ENCODE measurements at places on chromosomes 5 and 9. TPM values are rescaled to one million over a fixed set of nuclear protein-coding genes. Genes with fewer than 3 reads are reported as not detected.

Gene ANGPTL2
- total RNA-seq, result 5.7 TPM

Gene NUDT2
- 16.8 TPM for total RNA-seq

Gene GABRG2
- 0.51 TPM for total RNA-seq

Gene ARL14EPL
- not detected for total RNA-seq

Gene HTR1A
- not detected for total RNA-seq

Gene PCDH12
- total RNA-seq, result 64.0 TPM

Gene TRAF1
- total RNA-seq, result 1.4 TPM

Gene MED7
- total RNA-seq, result 9.5 TPM

Gene PRUNE2
- total RNA-seq, result 6.7 TPM

Gene CDH18
- 0.33 TPM for total RNA-seq

Gene CDX1
- total RNA-seq, result 0.59 TPM

DNA sequence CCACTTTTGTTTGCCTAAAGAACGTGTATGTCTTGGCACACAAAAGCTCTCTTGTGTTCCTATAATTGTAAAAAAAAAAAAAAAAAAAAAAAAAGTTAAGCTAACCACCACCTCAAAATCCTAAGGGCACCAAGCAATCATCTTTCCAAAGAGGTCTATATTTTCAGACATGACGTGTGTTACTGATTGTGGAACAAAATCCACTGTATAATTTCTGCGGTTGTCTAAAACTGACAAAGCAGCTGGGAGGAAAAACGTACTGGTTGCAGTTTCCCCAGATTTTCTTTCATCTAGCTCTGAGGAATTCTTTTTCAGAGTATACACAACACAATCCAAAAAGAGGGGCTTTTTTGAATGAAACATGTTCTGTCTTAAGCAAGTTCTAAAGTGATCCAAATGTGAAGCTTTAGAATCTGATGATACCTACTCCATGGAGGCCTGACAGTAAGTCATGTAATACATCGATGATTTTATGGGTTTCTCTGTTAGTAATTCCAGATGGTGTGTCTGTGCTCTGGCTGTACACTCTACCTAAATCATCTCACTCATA lies 375.6 kb upstream of the NUDT12 start:
- H3K27me3 ChIP-seq, result no peaks in the 10 kb centered on the region
- DNase-seq, result no peak
- H3K4me1 ChIP-seq, result no peaks in the 10 kb centered on the region
- no peaks in the 10 kb centered on the region for H3K36me3 ChIP-seq

DNA sequence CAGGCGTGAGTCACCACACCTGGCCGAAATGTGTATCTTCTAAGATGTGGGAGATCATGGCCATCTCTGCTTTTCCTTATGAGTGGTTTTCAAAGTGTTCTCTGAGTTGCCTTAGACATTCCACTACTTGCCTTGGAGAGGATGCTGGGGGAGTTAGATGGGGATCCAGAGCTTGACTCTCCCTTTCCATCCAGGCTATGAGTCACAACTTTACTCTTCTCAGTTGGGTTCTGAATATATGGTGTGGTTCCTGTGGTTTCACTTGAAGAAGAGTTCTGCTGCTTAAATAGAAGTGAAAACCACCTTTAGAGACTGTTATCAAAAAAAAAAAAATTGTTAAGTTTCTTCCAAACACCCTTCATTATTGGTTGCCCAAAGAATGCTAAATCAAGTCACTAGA lies 217.6 kb downstream of the ZNF608 start:
- no peak overlapping the region for H3K4me3 ChIP-seq
- DNase-seq, result no peak
- peaks cover 6% of the 10 kb centered on the region for H3K27me3 ChIP-seq
- H3K36me3 ChIP-seq, result no peaks in the 10 kb centered on the region
- H3K27ac ChIP-seq, result no peak overlapping the region
- no peaks in the 10 kb centered on the region for H3K4me1 ChIP-seq

DNA sequence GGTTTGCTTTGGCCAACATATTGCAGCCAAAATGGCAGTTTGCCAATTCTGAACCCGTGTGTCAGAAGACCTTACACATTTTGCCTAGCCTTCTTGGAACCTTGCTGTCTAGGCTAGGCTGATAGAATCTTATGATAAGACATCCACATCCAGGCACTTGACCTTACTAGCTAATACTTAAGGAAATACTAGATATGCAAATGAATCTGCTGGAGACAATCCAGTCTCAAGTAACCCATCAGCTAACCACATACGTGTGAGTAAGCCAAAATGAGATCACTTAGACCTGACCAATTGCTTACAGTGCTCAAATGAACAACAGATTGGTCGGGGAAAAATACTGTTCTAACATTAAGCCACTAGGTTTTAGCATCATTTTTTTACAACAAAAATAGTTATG lies 1504.6 kb upstream of the CDH9 start:
- no peak overlapping the region for H3K27ac ChIP-seq
- H3K4me3 ChIP-seq, result no peak overlapping the region
- H3K4me1 ChIP-seq, result no peaks in the 10 kb centered on the region
- no peaks in the 10 kb centered on the region for H3K36me3 ChIP-seq

DNA sequence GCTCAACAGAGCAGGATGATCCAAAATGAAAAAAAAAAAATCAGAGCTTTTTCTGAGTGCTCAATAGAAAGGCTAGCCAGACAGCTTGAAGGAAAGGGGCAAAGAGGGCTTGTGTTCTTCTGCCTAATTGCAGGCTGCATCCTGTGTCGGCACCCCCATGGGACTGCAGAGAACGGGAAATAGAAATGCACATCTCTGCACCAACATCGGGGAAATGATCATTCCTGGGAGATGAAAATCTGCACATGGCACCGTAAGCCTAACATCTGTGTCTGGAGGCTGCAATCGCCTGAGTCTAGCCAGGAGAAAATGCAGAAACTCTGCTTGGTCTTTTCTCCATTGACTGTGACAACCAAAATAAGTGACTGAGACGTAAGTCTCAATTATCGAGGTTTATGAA lies 243.9 kb downstream of the ICE1 start:
- H3K4me3 ChIP-seq, result no peak overlapping the region
- H3K36me3 ChIP-seq, result no peaks in the 10 kb centered on the region
- no peaks in the 10 kb centered on the region for H3K4me1 ChIP-seq
- no peak for DNase-seq
- peaks cover 4% of the 10 kb centered on the region for H3K27me3 ChIP-seq

DNA sequence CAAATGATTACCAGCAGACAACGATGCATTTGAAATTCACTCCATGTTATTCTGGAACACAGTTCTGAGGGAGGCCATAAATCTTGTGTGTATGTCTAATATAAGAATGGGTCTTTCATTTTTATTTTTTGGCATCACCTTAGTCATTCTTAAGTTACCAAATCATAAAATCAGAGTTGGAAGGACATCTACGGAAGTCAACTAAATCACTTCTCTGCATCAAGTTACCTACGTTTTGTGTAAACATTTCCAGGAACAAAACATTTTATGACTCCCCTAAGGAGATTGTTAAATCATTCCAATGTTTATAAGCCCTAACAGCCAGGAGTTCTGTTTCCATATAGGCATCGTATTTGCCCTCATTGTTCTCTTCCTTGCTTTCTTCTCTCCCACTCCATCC lies 378.2 kb downstream of the FAM170A start:
- no peak overlapping the region for H3K4me3 ChIP-seq
- peaks cover 3% of the 10 kb centered on the region for H3K4me1 ChIP-seq
- no peaks in the 10 kb centered on the region for H3K36me3 ChIP-seq
- DNase-seq, result no peak
- no peak overlapping the region for H3K27ac ChIP-seq

GRCh38 chr9:70603020-70603411 lies 188.6 kb upstream of the KLF9 start:
- no peak overlapping the region for H3K27ac ChIP-seq
- H3K4me3 ChIP-seq, result no peak overlapping the region
- H3K27me3 ChIP-seq, result peaks cover 1% of the 10 kb centered on the region
- H3K4me1 ChIP-seq, result peaks cover 6% of the 10 kb centered on the region
- DNase-seq, result no peak
- no peaks in the 10 kb centered on the region for H3K36me3 ChIP-seq

GRCh38 chr9:567128-567746 lies 274.3 kb upstream of the DMRT1 start:
- H3K4me1 ChIP-seq, result no peaks in the 10 kb centered on the region
- H3K27ac ChIP-seq, result no peak overlapping the region
- H3K4me3 ChIP-seq, result no peak overlapping the region

- DNase-seq, result no peak
- H3K27me3 ChIP-seq, result peaks cover 8% of the 10 kb centered on the region
- no peaks in the 10 kb centered on the region for H3K36me3 ChIP-seq
- H3K27ac ChIP-seq, result no peak overlapping the region
Observed at GRCh38 chr5:138983984-138984383, 108.8 kb upstream of the LRRTM2 start.

- peaks cover 21% of the 10 kb centered on the region for H3K4me1 ChIP-seq
- H3K27me3 ChIP-seq, result peaks cover 11% of the 10 kb centered on the region
- no peak overlapping the region for H3K4me3 ChIP-seq
- DNase-seq, result no peak
- H3K27ac ChIP-seq, result no peak overlapping the region
- H3K36me3 ChIP-seq, result peaks cover 12% of the 10 kb centered on the region
Observed at GRCh38 chr9:100425758-100426157, 1.2 kb upstream of the MSANTD3 start.

- peaks cover 12% of the 10 kb centered on the region for H3K4me1 ChIP-seq
- H3K27ac ChIP-seq, result no peak overlapping the region
- no peak overlapping the region for H3K4me3 ChIP-seq
Observed at GRCh38 chr5:175640106-175640775, 17.6 kb upstream of the HRH2 start.

DNA sequence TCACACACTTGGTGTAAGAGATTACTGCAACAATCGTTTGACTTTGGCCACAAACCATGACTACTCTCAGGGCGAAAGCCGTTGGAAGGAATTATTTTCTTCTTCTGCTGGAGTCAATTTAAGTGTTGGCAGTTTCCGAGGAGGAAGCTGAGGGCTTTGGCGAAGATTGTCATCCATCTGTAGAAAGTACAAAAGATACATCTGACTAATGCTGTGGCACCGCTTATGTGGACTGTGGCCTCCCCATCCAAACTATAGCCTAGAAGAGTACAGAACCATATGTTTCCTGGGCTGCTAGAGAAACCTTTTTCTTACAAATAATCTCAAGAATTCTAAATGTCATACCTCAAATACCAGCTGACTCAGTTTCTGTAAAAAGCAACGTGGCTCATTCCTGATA lies 7.4 kb downstream of the MTX3 start:
- H3K4me3 ChIP-seq, result no peak overlapping the region
- no peaks in the 10 kb centered on the region for H3K27me3 ChIP-seq
- DNase-seq, result no peak
- peaks cover 12% of the 10 kb centered on the region for H3K36me3 ChIP-seq
- no peak overlapping the region for H3K27ac ChIP-seq

DNA sequence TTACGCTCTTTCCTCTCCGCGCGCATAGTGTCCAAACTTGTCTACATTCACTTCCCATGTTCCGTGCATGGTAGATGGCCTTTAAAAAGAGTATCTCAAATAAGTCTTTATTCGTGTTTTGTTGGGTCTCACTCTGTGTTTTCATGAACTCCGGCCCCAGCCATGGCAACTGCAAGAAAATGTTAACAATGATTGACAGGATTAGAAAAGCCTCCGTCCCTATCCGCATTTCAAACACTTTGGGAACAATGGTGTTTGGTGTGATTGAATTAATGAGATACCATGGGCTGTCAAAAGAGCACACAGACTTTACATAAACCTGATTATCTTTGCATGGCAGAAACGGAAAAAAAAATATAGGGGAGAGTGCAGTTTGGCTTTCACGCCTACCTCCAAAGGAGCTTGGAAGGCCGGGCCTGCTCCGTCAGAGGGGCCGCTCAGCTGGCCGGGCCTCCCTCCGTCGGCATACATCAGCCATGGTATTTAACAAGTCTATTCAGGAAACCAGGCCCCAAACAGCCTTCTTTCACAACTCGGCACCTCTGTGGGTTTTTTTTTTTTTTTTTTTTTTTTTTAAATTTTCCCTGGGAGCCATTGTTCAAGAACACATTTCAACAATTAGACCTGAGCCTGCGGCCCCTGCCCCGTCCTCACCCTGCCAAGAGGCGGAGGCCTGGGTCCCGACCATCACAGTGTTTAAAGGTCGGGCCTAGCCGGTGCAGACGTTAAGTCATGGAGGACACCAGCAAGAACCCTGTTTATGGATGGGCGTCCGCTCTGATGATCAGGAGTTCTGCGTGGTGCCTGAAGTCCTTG lies 323.8 kb upstream of the IRX4 start:
- H3K27me3 ChIP-seq, result peaks cover 1% of the 10 kb centered on the region
- no peak overlapping the region for H3K27ac ChIP-seq
- no peak for DNase-seq

DNA sequence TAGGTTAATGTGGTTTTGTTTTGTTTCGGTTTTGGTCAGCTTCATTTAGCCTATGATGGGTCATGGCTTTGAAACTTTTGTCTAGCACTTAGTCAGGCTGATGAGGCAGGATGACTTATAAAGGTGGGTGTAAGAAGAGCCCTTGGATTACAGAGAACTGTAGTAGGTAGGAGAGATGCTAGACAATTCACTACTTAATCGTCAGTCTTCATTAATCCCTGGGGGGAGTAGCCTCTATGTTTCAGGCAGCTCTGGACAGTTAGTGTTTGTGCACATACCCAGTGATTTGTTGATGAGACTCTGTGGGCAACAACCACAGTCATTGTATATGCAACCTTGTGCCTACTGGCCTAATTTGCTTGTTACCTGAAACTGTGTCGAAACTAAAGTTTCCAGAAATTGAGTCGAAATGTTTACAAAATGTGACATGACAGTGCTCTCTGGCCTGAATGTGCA lies 113.3 kb downstream of the MTREX start:
- H3K36me3 ChIP-seq, result peaks cover 15% of the 10 kb centered on the region
- no peak for DNase-seq
- H3K27ac ChIP-seq, result no peak overlapping the region
- H3K4me3 ChIP-seq, result peak overlapping the region; percentile 1
- no peaks in the 10 kb centered on the region for H3K27me3 ChIP-seq

- no peak overlapping the region for H3K4me3 ChIP-seq
- H3K4me1 ChIP-seq, result peaks cover 35% of the 10 kb centered on the region
- H3K36me3 ChIP-seq, result peaks cover 9% of the 10 kb centered on the region
- DNase-seq, result no peak
- no peak overlapping the region for H3K27ac ChIP-seq
Observed at GRCh38 chr9:134339183-134339806, 13.0 kb downstream of the RXRA start.

GRCh38 chr9:133135146-133135745 lies 14.2 kb upstream of the RALGDS start:
- H3K4me3 ChIP-seq, result peak overlapping the region; percentile 65
- no peak for DNase-seq
- H3K4me1 ChIP-seq, result peaks cover 27% of the 10 kb centered on the region
- peaks cover 10% of the 10 kb centered on the region for H3K36me3 ChIP-seq
- H3K27me3 ChIP-seq, result peaks cover 14% of the 10 kb centered on the region

- peaks cover 4% of the 10 kb centered on the region for H3K36me3 ChIP-seq
- DNase-seq, result no peak
- H3K4me3 ChIP-seq, result no peak overlapping the region
- no peak overlapping the region for H3K27ac ChIP-seq
Observed at GRCh38 chr9:97820373-97820772, 32.7 kb upstream of the FOXE1 start.

- H3K4me1 ChIP-seq, result no peaks in the 10 kb centered on the region
- no peak overlapping the region for H3K27ac ChIP-seq
- H3K36me3 ChIP-seq, result no peaks in the 10 kb centered on the region
- H3K27me3 ChIP-seq, result no peaks in the 10 kb centered on the region
- H3K4me3 ChIP-seq, result no peak overlapping the region
- no peak for DNase-seq
Observed at GRCh38 chr9:12972608-12973589, 198.1 kb downstream of the LURAP1L start.

GRCh38 chr9:125815568-125815967 lies 68.4 kb downstream of the PBX3 start:
- no peaks in the 10 kb centered on the region for H3K4me1 ChIP-seq
- no peak overlapping the region for H3K4me3 ChIP-seq
- no peaks in the 10 kb centered on the region for H3K36me3 ChIP-seq
- H3K27ac ChIP-seq, result no peak overlapping the region
- DNase-seq, result no peak

- H3K4me3 ChIP-seq, result no peak overlapping the region
- H3K36me3 ChIP-seq, result no peaks in the 10 kb centered on the region
- H3K27ac ChIP-seq, result no peak overlapping the region
- no peak for DNase-seq
- no peaks in the 10 kb centered on the region for H3K27me3 ChIP-seq
Observed at GRCh38 chr5:172546196-172546595, 91.9 kb upstream of the SH3PXD2B start.

All from endothelial cell (in vitro differentiated cells).